ENCODE measurements at places on chromosomes 3 and 15.
A peak's percentile ranks its signal among the peaks of the same experiment; 100 is the strongest.

DNA sequence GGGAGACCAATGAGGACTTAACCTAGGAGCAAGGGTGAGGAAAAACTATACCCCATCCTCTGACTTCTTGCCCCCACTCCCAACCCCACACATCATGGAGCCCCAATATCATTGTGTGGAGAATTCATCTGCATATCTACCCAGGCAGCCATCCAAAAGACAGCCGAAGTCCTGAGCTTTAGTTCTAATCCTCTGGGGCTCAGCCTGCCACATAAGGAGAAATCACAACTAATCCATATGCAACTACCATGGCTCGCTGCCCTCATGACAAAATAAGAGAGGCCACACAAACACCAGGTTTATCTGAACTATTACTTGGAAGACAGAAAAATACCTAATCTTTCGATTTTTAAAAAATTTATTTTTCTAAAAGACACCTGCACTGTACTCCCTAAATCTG lies 17.7 kb downstream of the HEXA start:
- peaks cover 9% of the 10 kb centered on the region for H3K4me1 ChIP-seq
- no peak for DNase-seq
- H3K27ac ChIP-seq = no peak overlapping the region
- H3K36me3 ChIP-seq = peaks cover 7% of the 10 kb centered on the region
- H3K27me3 ChIP-seq = no peaks in the 10 kb centered on the region
- H3K4me3 ChIP-seq = no peak overlapping the region

DNA sequence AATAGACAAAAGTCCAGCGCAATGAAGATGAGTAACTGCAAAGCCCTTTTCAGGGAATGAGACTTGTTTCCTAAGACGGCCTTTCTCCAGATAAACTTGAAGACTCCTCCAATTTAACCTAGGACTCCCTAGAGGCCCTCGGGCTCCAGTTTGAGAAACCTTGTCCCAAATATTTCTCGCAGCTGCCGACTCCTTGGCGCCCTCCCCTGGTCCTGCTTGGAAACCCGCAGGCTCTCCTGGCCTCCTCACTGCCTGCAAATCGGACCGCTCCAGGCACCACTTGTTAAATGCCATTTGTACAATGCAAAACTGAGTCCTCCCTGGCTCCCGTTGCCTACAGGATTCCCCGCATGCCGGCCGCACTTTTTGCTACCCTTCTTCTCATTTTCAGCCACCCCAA lies 36.8 kb downstream of the MUC4 start:
- no peak overlapping the region for H3K4me3 ChIP-seq
- H3K4me1 ChIP-seq = peaks cover 2% of the 10 kb centered on the region
- H3K27ac ChIP-seq = no peak overlapping the region
- H3K36me3 ChIP-seq = no peaks in the 10 kb centered on the region
- DNase-seq = peak; percentile 52
- no peaks in the 10 kb centered on the region for H3K27me3 ChIP-seq

GRCh38 chr15:39580485-39581241 lies at the start of gene THBS1:
TSS of gene THBS1 (plus strand) at chr15:39581079. CDS start at chr15:39581858, 779 bp downstream.
- peak; percentile 73 for DNase-seq
- H3K27ac ChIP-seq = no peak within 1 kb of the TSS
- no peaks in the 10 kb centered on the region for H3K36me3 ChIP-seq
- H3K27me3 ChIP-seq = peaks cover 46% of the 10 kb centered on the region
- peaks cover 11% of the 10 kb centered on the region for H3K4me1 ChIP-seq

GRCh38 chr3:104368760-104369159 lies 997.9 kb upstream of the ALCAM start:
- no peak overlapping the region for H3K27ac ChIP-seq
- H3K4me3 ChIP-seq = no peak overlapping the region
- no peaks in the 10 kb centered on the region for H3K4me1 ChIP-seq
- DNase-seq = no peak
- H3K27me3 ChIP-seq = no peaks in the 10 kb centered on the region

DNA sequence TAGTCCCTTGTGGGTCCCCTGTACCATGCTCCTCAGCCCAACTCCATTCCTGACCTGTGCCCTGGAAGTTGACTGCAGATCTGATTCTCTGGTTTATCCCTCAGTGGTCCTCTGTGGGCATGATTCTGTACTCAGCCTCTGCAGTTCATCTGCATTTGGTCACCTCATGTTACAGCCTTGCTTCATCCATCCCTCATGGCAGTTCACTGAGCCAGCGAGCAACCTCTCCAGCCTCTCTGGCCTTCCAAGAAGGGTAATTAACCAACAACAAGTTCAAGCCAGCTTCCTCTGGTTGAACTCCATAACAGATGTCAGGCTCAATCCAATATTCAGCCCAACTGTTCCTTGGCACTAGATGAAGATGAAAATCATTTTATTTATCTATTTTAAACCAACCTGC lies 509.5 kb downstream of the NTRK3 start:
- no peaks in the 10 kb centered on the region for H3K4me1 ChIP-seq
- no peaks in the 10 kb centered on the region for H3K36me3 ChIP-seq
- peaks cover 3% of the 10 kb centered on the region for H3K27me3 ChIP-seq

- peaks cover 46% of the 10 kb centered on the region for H3K27me3 ChIP-seq
- H3K4me1 ChIP-seq = peaks cover 7% of the 10 kb centered on the region
- H3K27ac ChIP-seq = no peak overlapping the region
- no peaks in the 10 kb centered on the region for H3K36me3 ChIP-seq
- DNase-seq = peak; percentile 49
Measured at GRCh38 chr3:124886168-124887056, 753 bp downstream of the ITGB5 start.

GRCh38 chr3:124504332-124505059 lies 225.8 kb upstream of the UMPS start:
- no peak for DNase-seq
- H3K36me3 ChIP-seq = no peaks in the 10 kb centered on the region
- no peaks in the 10 kb centered on the region for H3K4me1 ChIP-seq
- H3K27me3 ChIP-seq = peaks cover 14% of the 10 kb centered on the region
- no peak overlapping the region for H3K4me3 ChIP-seq
- H3K27ac ChIP-seq = no peak overlapping the region

- peaks cover 6% of the 10 kb centered on the region for H3K27me3 ChIP-seq
- no peaks in the 10 kb centered on the region for H3K36me3 ChIP-seq
- no peak for DNase-seq
- no peak overlapping the region for H3K4me3 ChIP-seq
Measured at GRCh38 chr15:61119556-61119955, 109.5 kb downstream of the RORA start.

DNA sequence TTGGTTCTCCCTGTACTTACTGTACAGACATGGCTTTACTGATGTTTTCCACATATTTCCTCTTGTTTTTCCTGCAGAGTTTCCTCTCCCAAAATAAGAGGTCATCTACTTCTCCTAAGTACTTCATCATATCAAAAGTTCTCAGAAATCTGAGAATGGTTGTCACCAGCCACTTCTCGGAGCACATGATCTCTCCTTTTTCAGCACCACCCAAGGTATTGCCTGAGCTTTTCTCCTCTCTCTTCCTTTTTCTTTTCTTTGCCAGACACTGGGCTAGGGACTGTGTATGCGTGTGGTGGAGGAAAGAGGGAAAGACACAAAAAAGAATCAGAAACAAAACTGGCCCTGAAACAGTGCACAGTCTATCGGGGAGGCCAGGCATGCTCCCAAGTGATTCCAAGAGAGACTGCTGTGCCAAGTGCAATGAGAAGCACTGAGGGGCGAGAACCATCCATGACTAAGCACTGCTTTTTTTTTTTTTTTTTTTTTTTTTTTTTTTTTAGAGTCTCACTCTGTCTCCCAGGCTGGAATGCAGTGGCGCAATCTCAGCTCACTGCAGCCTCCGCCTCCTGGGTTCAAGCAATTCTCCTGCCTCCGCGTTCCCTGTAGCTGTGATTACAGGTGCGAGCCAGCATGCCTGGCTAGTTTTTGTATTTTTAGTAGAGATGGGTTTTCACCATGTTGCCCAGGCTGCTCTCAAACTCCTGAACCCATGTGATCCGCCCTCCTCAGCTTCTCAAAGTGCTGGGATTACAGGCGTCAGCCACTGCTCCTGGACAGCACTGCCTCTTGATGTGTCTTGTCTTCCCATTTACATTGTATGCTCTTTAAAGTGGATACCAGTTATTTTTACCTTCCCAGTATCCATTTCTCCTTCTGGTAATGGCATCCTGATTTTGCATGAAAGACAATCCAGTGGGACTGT lies 194.0 kb upstream of the FEZF2 start:
- DNase-seq = no peak
- no peak overlapping the region for H3K4me3 ChIP-seq
- peaks cover 8% of the 10 kb centered on the region for H3K27me3 ChIP-seq
- H3K4me1 ChIP-seq = no peaks in the 10 kb centered on the region
- no peak overlapping the region for H3K27ac ChIP-seq
- H3K36me3 ChIP-seq = no peaks in the 10 kb centered on the region

DNA sequence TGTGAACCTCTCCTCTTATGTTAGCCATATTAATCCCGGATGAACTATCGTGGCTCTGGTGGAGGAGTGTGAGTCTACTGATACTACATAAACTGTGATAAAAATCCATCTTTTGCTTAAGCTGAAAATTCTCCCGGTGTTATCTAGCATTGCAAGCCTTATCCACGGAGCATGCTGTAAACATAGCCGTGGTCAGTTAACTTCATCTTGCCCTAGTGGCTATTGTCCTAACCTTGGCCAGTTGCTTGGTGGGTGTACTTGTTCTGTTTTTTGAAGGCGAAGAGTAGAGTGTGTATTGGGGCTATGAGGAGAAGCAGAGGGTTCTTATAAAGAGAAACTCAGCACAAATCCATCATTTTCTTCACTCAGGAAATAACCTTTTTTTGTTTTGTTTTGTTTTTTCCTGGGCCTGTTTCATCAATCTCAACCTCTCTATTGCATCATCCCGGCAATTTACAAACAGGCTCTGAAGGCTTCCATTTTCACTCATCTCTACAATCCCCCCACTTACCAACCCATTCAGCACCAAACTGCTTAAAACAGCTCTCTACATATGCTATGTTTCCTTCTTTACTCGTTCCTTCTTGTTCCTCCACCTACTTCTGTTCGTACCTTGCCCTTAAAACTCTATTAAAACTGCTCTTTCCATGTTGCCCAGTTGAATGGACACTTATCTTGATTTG lies 135.5 kb upstream of the PTX3 start:
- H3K27me3 ChIP-seq = no peaks in the 10 kb centered on the region
- H3K4me3 ChIP-seq = no peak overlapping the region
- DNase-seq = no peak
- no peaks in the 10 kb centered on the region for H3K36me3 ChIP-seq

DNA sequence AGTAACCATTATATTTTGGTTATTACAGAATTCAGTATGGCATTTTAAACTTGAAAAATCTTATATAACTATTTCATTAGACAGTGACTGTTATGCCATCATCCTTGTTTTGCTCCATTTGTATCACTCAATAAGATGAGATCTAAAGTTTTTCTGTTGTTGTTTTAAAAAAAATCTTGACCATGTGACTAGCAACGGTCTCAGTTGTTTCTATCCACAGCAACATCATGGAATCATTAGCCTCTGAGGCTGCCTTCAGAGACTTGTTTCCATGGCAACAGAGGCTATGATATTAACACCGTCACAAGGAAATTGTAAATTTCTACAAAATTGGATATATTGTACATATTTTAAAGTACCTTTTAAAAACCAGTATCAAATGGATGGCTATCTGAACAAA lies 129.8 kb downstream of the DLG1 start:
- H3K4me3 ChIP-seq = no peak overlapping the region
- no peaks in the 10 kb centered on the region for H3K27me3 ChIP-seq
- no peak overlapping the region for H3K27ac ChIP-seq
- H3K36me3 ChIP-seq = peaks cover 21% of the 10 kb centered on the region
